Activated CD4-positive, alpha-beta T cell treated with anti-CD3 and anti-CD28 coated beads, Interleukin-2, amount 10 ng/mL, durations not matched to agents 7 days and 5 days (primary cell): ENCODE measurements at places on chromosomes 13 and 19. TPM values are rescaled to one million over a fixed set of nuclear protein-coding genes. Genes with fewer than 3 reads are reported as not detected.

Gene CLDND2
- total RNA-seq: 3.3 TPM

Gene SIGLECL1
- not detected for total RNA-seq

Gene KCTD15
- 2.5 TPM for total RNA-seq

DNA sequence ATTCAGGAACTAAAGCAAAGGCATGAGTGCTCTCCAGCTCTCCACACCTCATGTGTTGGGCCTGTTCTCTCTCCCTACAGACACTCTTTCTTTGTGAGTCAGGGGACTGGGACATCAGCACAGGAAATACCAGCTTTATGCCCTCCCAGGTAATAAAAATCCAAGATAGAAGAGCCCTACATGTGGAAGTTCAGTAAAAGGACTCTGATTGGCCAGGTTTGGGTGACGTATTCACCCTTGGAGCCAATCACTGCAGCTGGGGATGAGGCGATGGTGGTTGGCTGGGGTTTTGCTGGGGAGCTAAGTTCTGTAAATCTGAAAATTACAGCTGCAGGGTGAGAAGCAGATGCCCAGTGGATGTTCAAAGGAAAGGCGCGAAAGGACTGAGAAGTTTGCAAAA lies 32.5 kb downstream of the CCDC70 start:
- no peak for DNase-seq

GRCh38 chr19:49355909-49356353 lies 6.3 kb downstream of the TEAD2 start:
- DNase-seq: no peak

DNA sequence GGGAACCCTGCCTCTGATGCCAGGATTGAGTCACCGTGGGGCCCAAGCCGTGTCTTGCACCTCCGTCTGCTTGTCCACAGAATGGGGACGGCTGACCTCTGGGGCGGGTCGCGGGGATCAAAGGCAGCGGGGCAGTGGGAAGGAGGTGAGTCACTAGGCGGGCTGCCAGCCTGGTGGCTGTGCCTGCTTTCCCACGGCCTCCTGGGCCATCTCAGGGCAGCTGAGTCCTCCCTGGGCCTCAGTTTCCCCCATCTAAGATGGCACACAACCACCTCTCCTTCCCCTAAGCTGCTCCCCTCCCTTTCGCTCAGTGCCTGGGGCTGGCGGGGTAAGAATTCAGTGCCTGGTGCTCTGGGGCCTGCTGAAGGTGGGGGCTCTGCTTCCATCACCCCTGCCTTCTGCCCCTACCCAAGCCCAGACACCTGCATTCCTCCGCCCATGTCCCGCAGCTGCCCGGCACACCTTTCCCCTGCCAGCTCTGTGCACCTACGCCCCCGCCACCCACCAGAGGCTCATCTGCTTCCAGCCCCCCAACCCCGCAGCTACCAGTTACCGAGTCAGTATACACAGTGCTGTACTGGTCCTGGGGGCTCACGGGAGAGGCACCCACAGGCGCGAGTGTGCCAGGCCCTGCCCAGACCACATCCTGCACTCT lies 3.5 kb downstream of the MKNK2 start:
- no peak for DNase-seq

DNA sequence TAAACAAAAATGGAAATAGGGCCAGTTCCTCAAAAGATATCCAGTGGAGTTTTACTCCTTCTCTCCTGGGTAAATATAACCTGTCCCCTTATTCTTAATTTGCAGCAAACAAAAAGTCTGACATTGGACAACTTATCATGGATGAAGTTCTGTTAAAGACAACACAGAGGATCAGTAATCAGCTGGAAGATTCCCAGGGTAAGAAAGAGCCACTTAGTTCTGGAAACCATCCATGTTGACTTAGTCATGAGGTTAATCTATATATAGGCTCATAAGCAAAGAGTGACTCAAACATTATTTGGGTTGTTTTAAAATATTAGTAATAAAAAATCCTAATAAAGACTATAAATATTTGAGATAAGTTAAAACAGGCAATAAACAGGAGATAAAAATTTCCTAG lies 40.5 kb upstream of the EBPL start:
- DNase-seq: no peak

DNA sequence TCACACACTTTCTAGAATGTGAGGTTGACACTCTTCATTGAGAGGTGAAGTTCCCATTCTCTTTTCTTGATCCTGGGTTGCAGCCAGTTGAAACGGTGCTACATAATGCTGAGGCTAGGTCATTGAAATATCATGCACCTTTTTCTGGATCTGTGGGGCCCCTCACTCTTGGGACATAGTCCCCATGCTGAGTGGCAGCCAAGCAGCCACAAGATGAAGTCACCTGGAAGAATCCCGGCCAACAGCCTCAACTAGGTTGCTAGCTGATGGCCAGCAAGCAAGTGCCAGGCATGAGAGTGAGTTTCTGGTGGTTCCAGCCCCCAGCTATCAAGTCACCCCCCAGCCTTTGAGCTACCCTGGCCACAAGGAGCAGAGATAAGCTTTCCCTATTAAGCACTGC lies 148.5 kb upstream of the TSHZ3 start:
- no peak for DNase-seq

- DNase-seq: no peak
These were observed 1211.9 kb upstream of the ATXN8OS start for GRCh38 chr13:68895696-68896095.

DNA sequence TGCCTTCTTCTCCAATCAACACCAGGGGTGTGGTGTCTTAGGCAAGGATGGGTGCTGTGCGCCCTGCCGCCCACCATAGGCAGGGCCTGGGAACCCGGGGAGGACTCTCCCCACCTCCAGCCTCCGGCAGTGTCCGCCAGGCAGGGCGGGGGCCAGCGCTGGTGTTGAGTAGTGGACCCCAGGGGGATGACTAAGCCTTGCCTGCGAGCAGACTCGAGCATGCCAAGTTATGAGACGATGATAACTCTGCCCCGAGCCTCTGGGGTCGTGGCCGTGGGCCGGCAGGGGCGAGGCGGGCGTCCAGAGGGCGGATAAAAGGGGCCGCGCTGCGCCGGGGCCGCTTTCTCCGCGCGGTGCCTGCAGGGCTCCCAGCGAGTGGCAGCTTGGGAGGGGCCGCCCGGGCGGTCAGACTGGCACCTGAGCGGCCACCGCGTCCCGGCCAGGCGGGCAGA lies at the start of gene MEDAG:
Gene MEDAG, plus strand, starts transcription at position 340 of the 452 bp plus-strand sequence. CDS start 245 bp downstream, outside the sequence.
- no peak for DNase-seq

DNA sequence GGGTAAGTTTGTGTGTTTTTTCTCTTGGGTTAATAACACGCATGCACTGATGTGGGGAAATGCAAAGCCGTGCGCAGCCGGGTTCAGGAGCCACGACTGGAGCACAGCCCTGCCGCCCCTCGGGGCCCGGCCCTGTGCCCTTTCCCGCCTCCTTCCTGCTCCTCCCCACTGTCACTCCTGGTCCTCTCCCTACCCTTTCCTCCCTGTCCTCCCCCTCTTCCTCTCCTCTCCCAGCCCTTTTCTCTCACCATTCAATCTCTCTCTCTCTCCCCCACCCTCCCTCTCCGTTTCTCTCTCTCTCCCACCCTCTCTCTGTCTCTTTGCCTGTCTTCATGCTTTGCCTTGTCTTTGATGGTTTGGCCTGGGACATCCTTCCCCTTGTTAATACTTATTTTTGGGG lies 27.2 kb downstream of the PLEKHJ1 start:
- DNase-seq: no peak

DNA sequence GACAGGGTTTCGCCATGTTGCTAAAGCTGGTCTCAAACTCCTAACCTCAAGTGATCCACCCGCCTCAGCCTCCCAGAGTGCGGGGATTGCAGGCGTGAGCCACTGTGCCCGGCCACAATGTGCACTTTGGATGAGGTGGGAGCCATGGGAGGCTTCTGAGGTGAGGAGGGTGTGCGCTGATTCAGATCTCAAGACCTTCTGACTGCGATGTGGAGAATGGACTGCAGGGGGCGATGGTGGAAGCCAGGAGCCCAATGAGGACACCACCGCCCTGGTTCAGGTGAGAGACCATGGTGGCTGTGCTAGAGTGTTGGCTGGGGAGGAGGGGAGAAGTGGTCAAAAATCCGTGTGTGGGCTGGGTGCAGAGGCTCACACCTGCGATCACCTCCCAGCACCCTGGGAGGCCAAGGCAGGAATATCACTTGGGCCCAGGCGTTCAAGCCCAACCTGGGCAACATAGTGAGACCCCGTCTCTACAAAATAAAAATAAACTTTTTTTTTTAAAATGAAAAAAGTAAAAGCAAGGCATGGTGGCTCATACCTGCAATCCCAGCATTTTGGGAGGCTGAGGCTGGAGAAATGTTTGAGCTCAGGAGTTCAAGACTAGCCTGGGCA lies 5.6 kb downstream of the INAFM1 start:
- DNase-seq: peak; percentile 67

GRCh38 chr19:19540064-19540714 lies 2.1 kb downstream of the CILP2 start:
- DNase-seq: peak; percentile 58

- no peak for DNase-seq
These were observed 9.4 kb upstream of the GRAMD1A start for GRCh38 chr19:34990578-34991192.
